Panc1 (cell line): ENCODE measurements at places on chromosomes 11 and 22. TPM values are rescaled to one million over a fixed set of nuclear protein-coding genes. Genes with fewer than 3 reads are reported as not detected.

Gene OR5B21
- not detected for total RNA-seq

Gene TRIM44
- total RNA-seq, result 80.3 TPM

Gene PKP3
- total RNA-seq, result 36.8 TPM

Gene RAG1
- 0.44 TPM for total RNA-seq

Gene CCDC81
- total RNA-seq, result 0.49 TPM

Gene C11orf65
- 0.18 TPM for total RNA-seq

Gene MRGPRX3
- total RNA-seq, result not detected

Gene MCHR1
- total RNA-seq, result not detected

Gene FLRT1
- total RNA-seq, result 0.51 TPM

Gene OR4X1
- not detected for total RNA-seq

Gene CARD10
- 43.1 TPM for total RNA-seq

Gene OR9G4
- total RNA-seq, result not detected

Gene A4GALT
- total RNA-seq, result 6.9 TPM

Gene CACNA1I
- 0.23 TPM for total RNA-seq

Gene RAG2
- total RNA-seq, result 0.10 TPM

Gene TSSK2
- not detected for total RNA-seq

Gene RASGRP2
- total RNA-seq, result 3.7 TPM

Gene EXPH5
- 0.85 TPM for total RNA-seq

Gene TMPRSS13
- total RNA-seq, result not detected

Gene TUB
- total RNA-seq, result 4.3 TPM

Gene BARX2
- 3.9 TPM for total RNA-seq

Gene CAVIN3
- total RNA-seq, result 31.1 TPM

Gene RASSF10
- total RNA-seq, result not detected

Gene MEI1
- total RNA-seq, result 0.18 TPM

Gene LINC01488
- total RNA-seq, result not detected

Gene VWCE
- total RNA-seq, result 0.51 TPM
